ENCODE measurements at places on chromosomes 12 and 14. TPM values are rescaled to one million over a fixed set of nuclear protein-coding genes. Genes with fewer than 3 reads are reported as not detected.

B4GALNT3 gene
- total RNA-seq: 5.3 TPM

NPFF gene
- total RNA-seq: not detected

PHC1 gene
- 13.0 TPM for total RNA-seq

SOX5 gene
- under 0.01 TPM for total RNA-seq

TPI1 gene
- total RNA-seq: 684 TPM

NIN gene
- 20.7 TPM for total RNA-seq

PLBD1 gene
- total RNA-seq: not detected

LPAR5 gene
- 0.14 TPM for total RNA-seq

CDKN3 gene
- 38.1 TPM for total RNA-seq

BCL2L14 gene
- total RNA-seq: not detected

RPL10L gene
- not detected for total RNA-seq

CLEC6A gene
- not detected for total RNA-seq

KCNH3 gene
- 0.53 TPM for total RNA-seq

ERP27 gene
- total RNA-seq: not detected

C12orf42 gene
- not detected for total RNA-seq

NAV3 gene
- 2.8 TPM for total RNA-seq

LBHD2 gene
- total RNA-seq: not detected

AREL1 gene
- total RNA-seq: 39.3 TPM

DDHD1 gene
- total RNA-seq: 27.3 TPM

OR6C2 gene
- not detected for total RNA-seq

CLEC4E gene
- total RNA-seq: not detected

IL31 gene
- not detected for total RNA-seq

NEUROD4 gene
- not detected for total RNA-seq

DIO3 gene
- not detected for total RNA-seq

FIGNL2 gene
- total RNA-seq: 0.50 TPM

PRKCH gene
- total RNA-seq: 8.8 TPM

RBP5 gene
- total RNA-seq: not detected

HOXC4 gene
- 0.83 TPM for total RNA-seq

SPIC gene
- total RNA-seq: not detected

NEMF gene
- total RNA-seq: 44.8 TPM

RNASE3 gene
- total RNA-seq: not detected

HOXC12 gene
- under 0.01 TPM for total RNA-seq

CCDC177 gene
- total RNA-seq: not detected

TAS2R30 gene
- total RNA-seq: 6.7 TPM

Data from mammary epithelial cell (primary cell).